ENCODE measurements at places on chromosomes 2 and 18. TPM values are rescaled to one million over a fixed set of nuclear protein-coding genes. Genes with fewer than 3 reads are reported as not detected.

The CDH19 gene
- total RNA-seq: 1.4 TPM

The IL1RL1 gene
- total RNA-seq: 92.8 TPM

The LHCGR gene
- total RNA-seq: 0.72 TPM

The PFN4 gene
- 0.54 TPM for total RNA-seq

The STAT4 gene
- total RNA-seq: 11.9 TPM

The MOGAT1 gene
- total RNA-seq: 1.6 TPM

The TANC1 gene
- 101 TPM for total RNA-seq

The SULT1C2 gene
- total RNA-seq: 0.49 TPM

The TLX2 gene
- not detected for total RNA-seq

The PAPOLG gene
- 19.9 TPM for total RNA-seq

The SCYGR6 gene
- not detected for total RNA-seq

DNA sequence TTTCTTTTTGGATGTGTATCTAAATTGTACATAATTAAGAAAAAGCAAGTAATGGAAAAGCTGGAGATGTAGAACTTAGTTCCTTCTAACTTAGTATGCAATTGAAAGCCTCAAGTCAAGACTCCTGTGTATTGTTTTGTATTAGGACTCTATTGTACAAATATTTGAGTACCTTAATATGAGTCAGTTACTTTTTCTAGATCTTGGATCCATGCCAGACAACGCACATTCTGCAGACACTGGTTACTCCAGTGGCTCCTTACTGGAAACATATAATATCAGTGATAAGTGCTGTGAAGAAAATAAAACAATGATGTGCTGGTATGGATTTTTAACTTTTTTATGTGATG is 1.5 kb downstream of the SLC39A10 start:
- DNase-seq: no peak

GRCh38 chr18:75517286-75517685 is 89.8 kb upstream of the SMIM21 start:
- no peak for DNase-seq

DNA sequence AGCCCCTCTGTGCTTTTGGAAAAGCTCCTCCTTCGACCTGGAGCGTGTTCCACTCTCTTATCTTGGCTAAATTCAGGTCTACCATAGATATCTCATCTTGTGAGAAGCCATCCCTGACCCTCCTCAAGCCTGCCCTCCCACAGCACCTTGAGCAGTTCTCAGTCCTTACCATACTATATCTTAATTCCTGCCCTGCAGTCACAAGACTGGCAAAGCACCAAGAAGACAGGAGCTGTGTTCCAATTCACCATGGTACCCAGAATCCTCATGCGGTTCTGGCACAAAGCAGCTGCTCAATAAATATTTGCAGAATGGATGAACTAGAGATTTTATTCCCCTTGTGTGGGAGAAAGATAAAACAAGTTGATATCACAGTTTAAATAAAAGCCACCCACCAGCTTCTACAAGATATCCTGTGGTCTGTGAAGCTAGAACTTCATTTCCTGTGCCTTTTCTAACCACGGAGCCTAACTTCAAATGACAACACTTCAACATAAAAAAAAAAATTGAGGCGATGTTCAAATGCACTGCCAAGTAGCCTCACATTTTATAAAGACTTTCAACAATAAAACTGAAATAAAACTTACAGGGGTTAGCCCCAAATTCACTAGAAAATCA is 19.5 kb downstream of the MARCHF4 start:
- no peak for DNase-seq

DNA sequence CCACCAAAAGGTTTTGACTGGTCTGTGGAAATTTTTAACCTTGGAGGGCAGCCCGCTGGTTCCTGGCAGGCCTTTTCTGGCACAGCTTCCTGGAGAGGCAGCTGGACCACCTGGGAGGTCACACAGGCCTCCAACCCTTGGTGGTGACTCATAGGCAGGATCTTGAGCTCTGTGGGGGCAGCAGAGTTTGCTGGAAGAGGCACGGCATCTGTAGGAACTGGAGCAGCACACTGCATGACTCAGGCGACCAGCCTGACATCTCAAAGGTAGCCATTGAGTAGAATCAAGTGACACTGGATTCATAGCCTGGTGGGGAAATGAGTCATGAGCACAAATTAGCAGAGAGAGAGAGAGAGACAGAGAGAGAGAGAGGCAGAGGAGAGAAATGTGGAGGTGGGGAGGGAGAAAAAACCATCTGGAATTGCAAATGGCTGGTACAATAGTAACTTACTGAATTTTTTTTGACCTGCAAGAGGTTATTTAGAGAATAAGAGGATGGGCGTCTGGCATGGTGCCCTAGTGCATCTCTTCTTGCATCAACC is 57.4 kb downstream of the TRPM8 start:
- no peak for DNase-seq

GRCh38 chr2:63059793-63060471 is 9.3 kb downstream of the OTX1 start:
- no peak for DNase-seq

GRCh38 chr2:194294156-194294555 is 1362.9 kb upstream of the SLC39A10 start:
- DNase-seq: no peak

DNA sequence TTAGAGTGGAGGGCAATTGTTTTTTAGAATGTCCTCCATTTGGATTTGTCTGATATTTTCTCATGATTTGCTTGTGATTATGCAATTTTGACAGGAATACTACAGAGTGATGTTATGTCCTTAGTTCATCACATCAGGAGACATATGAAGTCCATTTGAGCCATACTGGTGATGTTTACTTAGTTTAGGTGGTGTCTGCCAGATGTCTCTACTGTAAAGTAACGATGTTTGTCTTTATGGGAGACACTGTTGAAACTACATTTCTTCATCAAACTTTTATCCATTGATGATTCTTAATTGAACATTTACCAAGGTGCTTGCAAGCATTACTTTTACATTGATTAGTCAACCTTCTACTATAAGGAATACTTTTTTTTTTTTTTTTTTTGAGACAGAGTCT is 4.9 kb upstream of the SNORC start:
- DNase-seq: no peak

DNA sequence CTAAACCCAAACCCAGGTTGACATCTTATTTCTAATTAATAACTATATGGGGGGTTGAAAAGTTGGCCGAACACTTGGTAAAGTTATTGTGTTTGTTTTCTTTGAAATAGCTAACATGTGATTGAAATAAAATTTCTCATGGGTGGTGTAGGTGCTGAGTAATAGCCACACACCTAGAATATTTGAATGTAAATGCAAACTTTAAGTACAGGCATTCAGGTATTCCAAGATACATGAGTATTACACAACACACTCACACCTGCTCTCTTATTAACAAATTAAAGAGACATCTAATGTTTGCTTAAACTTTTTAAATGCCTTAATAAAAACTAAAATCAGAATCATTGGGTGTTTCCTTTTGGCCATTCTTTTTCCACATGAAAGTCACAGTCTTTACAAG is 165.5 kb downstream of the EHBP1 start:
- DNase-seq: no peak

DNA sequence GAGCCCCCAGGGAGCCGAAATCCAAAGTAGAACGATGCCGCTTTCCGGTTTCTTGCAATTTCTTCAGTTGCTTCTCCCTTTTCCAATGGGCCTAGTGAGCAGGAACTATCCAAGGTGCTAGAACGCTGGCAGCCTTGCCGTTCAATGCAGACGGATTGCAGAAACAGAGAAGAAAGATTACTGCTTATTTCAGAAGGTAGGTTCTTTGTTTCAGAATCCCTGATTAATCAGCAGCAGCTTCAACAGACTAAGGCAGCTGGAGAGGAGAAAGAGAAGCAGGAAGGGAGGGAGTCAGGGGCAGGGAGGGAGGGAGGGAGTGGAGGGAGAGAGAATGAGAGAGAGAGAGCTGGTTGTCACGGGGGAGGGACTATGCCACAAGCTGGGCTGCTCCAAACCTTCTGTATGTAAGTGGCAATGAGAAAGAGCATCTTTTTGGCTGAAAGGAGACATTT is 576 bp downstream of the NYAP2 start:
- DNase-seq: no peak

- no peak for DNase-seq
These were observed 87.2 kb upstream of the SMAD2 start for GRCh38 chr18:48017635-48018034.

DNA sequence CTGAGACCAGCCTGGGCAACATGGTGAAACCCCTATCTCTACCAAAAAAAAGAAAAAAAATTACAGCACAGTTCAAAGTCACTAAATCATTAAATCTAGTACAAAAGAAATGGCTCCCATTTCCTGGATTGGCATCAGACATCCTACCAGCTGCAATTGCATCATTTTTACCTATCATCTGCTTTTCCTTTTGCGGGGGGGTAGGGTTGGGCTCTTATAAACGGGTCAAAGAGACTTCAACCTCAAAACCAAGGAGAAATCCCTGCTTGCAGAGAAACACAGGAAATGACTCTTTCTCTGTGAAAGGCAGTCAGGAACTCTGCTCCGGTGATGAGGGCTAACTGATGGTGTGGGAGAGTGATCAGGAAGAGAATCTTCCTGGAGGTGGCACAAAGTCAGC is 45.3 kb upstream of the RFX8 start:
- no peak for DNase-seq

- DNase-seq: no peak
These were observed 381.8 kb downstream of the MTX2 start for GRCh38 chr2:176650838-176651555.

DNA sequence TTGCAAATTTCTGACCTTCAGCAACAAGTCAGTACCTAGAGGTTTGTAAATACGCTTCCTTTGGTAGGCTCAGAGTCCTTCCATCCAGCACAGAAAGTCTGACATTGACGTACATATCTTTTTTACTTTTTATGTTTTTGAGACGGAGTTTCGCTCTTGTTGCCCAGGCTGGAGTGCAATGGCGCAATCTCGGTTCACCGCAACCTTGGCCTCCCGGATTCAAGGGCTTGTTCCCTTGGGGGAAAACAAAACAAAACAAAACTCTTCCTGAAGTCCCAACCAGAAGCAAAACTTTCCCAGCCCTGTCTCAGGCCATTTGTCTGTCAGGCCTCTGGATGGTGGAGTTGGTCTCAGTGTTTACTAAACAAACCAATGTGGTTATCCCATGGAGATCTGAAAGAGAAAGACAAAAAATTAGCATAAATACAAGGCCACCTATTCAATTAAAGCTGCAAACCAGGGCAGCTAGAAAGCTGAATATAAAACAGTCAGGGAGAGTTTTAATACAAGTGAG is 29.6 kb upstream of the ATL2 start:
- peak; percentile 58 for DNase-seq

- DNase-seq: no peak
These were observed 91.3 kb upstream of the TMEM17 start for GRCh38 chr2:62597323-62597722.

- no peak for DNase-seq
These were observed 1.7 kb downstream of the TMBIM1 start for GRCh38 chr2:218290316-218291261.

DNA sequence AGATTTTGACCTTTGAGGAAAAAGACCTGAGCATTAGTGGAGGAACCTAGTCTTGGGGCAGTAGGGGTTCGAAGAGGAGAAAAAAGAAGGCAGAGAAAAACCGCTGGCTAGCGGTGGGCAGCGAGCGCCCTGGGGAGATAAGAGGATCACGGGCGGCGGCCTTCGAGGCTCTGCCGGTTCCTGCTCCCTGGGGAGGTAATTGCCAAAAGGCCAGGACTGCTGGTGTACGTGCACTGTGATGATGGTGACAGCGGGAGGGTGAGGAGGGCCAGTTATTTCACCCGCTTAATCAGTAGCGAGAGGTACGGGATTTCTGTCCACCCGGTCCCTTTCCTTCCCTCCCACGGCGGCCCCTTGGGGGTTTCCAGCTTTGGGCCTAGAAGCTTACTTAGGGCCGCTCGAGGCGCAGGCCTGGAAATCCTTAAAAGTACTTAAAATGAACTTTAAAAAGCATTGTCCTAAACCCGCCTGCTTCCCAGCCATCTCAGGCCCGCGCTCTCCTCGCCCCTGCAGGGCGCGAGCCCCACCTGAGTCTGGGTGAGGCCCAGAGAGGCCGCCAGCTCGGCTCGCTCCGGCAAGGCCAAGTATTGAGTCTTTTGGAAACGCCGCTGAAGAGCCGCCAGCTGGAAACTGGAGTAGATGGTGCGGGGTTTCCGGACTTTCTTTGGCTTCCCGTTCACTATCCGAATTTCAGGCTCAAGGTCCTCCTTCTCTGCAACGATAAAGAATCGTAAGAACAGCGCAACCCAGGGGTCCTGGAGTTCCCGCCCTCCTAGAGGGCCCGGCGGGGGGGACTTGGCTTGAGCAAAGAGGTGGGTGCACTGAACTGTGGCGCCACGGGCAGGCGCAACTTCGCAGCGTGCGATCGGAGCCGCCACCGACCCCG is 1.5 kb downstream of the DLX2 start:
- DNase-seq: peak; percentile 68

- no peak for DNase-seq
These were observed 127.9 kb downstream of the ZFP36L2 start for GRCh38 chr2:43098539-43098938.

- peak; percentile 71 for DNase-seq
These were observed 47.3 kb downstream of the C2orf42 start for GRCh38 chr2:70143314-70144150.

- DNase-seq: no peak
These were observed 69.3 kb downstream of the PPP4R1 start for GRCh38 chr18:9545029-9545428.

DNA sequence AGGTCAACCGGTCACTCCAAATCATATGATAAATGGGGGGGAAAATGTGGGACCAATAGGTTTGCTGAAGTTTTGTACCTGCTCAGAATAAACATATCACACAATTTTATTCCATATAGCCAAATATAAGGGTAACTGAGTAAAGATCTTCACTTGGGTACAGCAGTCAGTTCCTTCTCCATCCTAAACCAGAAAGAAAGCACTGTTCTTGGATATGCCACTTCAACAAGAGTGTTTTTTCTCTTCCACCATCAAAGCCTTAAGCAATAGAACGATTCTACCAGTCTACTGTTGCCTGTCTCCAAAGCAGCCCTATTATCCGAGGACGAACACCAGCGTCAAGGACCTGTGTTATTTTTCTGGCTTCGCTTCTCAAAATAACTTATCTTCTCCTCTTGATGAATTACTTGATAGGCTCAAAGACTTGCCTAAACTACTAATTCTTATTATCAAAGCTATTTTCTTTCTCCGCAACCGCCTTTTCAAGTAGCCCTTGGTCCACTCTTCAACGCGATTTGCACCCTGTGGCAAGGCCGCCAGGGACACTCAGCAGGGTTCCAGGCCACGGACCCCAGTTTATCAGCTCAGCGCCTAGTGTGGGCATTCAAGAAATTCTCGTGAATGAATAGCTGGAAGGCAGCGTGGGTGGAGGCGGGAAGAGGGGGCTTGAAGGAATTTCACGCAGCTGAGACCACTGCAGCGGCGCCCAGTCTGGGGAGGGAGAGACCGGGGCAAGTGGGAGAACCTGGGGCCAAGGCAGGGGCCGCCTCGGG is 646 bp downstream of the ALS2 start:
- DNase-seq: no peak

DNA sequence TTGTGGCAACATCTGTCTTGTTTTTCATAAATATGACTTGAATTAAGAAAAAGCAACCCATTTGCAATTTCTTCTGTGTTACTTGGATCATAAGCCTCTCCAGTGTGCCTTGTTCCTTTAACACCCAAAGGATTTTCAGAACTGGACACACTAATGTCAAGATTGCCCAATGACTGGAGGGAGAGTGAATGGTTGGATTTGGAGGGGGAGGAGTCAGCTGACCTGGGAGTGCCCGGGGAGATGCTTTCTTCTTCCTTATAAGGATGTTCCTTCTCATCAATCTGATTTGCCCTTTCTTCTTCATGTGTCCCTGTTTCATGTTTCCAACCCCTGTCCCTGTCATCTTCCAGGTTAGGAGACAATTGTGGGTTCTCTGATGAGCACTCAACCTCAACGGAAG is 48.8 kb downstream of the ALPK2 start:
- DNase-seq: no peak

- DNase-seq: no peak
These were observed 251.0 kb upstream of the CHAC2 start for GRCh38 chr2:53516650-53517049.

Data from upper lobe of left lung (tissue), 6 donors.